CD4-positive, alpha-beta T cell treated with Interleukin-1 beta for 1 hour (primary cell): ENCODE measurements at places on chromosomes 2 and 18.

DNA sequence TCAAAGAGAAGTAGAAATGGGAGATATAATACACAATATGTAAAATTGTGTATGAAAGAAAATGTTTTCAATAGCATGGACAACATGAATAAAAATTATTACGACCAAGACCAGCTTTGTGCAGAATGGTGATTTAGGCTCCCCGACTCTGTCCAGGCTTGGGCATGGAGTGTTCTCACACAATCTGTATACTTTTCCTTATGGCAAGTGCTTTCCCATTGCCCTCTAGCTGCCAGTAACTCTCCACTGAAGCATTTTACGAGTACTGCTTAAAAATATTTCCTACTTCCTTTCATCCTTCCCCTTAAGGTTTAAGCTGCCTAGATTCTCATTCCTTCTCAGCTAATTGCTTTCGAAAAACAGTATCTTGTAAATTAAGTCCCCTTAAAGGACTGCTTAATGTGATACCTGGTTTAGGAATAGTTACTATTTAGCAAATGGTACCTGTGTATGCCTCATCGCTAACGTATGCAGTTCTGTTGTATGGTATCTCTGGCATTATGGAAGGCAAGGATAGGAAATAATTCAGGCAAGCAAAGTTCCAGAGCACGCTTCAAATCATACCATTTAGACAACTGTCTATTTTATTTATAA, 714.6 kb downstream of the ERBB4 start:
- DNase-seq: no peak

DNA sequence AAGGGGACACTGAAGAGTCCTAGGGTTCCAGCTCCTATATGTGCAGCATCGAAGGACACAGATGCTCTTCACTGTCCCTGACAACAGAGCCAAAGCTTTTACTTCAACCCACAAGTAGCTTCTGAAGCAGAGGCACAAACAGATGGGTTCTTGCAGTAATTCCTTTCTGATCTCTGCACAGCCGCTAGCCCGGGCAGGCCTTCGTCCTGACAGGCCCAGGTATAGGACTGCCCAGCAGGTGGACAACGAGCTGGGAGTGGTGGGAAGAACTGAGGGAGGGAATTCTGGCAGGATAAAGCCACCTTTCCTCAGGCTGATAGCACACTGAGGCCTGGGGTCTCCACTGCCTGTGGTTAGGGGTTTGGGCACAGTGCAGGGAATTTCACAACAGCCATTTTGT, 94.8 kb downstream of the RHOB start:
- DNase-seq: no peak

DNA sequence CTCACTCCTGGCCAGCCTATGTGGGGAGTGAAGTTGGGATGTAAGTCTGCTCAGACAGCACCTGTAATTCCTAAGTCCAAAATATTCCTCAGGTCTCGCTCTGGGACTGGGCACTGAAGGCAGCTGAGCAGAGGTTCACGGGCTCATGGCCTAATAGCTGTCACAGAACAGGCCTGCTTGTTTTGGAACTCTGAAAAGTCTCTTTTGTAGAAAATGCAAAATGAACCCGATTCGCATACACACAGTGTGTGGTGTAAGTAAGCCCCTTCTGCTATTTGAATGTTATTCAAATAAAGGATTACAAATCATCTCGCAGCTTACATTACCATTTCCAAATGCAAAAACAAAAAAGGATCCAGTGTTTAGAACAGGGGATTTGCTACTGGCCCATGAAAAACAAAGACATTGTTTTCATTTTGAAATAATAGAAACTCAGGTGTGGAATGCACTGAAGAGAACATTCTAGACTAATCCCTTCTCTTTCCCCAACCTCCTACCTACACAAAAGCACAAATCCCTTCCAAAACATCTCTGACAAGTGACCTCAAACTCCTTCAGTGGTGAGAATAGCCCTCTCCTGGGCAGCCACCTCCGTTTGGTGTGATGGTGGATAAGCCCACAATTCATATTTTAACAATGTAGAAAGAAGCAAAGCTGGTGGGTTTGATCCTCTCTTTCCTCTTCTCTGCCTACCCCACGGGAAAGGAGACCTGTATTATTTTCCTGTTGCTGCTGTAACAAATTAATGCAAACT, 118.3 kb upstream of the NCK2 start:
- no peak for DNase-seq

- DNase-seq: peak; percentile 48
These were observed 48.8 kb upstream of the IHH start for GRCh38 chr2:219109471-219109870.

GRCh38 chr2:182509216-182509615, 82.4 kb upstream of the PDE1A start:
- DNase-seq: no peak

DNA sequence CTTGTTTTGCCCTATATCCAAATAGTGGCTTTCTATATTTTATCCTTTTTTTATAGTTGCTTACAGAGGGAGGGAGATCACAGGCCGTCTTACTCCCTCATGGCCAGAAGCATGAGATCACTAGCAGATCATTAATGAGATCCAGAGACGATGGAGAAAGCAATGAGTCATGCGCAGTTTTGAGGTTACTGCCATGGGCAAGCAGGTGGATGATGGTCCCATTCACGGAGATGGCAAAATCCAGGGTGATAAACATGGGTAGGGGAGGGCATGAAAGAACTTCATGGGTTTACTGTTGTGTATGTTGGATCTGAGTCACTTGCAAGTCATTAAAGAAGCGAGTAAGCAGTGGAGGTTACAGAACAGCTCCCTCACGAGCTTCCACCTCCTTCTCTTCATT, 60.4 kb downstream of the C18orf63 start:
- no peak for DNase-seq
